NCI-H524 (cell line): ENCODE measurements at places on chromosomes 13 and 19.
A peak's percentile ranks its signal among the peaks of the same experiment; 100 is the strongest.

DNA sequence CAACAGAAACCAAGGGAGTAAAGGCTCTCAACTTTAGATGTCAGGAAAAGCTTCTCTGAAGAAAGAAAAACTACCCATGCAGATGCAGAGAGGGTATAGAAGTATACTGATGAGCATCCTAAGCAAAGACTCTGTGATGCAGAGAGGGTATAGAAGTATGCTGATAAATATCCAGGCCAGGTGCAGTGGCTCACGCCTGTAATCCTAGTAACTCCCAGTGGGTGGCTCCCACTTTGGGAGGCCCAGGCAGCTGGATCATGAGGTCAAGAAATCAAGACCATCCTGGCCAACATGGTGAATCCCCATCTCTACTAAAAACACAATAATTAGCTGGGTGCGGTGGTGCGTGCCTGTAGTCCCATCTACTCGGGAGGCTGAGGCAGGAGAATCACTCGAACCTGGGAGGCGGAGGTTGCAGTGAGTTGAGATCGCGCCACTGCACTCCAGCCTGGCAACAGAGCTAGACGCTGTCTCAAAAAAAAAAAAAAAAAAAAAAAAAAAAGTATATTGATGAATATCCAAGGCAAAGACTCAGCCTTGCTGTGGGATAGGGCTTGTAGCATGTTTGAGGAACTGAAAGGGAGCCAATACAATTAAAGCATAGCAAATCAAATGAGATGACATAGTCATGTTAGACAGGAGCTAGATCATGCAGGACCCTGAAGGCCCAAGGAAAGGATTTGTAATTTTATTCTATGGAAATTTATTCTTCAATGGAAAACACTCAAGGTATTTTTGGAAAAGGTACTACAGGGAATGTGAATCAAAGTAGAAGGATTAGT lies 14.9 kb downstream of the UBL3 start:
- DNase-seq: no peak

- no peak for DNase-seq
Observed at GRCh38 chr19:2575734-2576481, 100.0 kb downstream of the GADD45B start.

DNA sequence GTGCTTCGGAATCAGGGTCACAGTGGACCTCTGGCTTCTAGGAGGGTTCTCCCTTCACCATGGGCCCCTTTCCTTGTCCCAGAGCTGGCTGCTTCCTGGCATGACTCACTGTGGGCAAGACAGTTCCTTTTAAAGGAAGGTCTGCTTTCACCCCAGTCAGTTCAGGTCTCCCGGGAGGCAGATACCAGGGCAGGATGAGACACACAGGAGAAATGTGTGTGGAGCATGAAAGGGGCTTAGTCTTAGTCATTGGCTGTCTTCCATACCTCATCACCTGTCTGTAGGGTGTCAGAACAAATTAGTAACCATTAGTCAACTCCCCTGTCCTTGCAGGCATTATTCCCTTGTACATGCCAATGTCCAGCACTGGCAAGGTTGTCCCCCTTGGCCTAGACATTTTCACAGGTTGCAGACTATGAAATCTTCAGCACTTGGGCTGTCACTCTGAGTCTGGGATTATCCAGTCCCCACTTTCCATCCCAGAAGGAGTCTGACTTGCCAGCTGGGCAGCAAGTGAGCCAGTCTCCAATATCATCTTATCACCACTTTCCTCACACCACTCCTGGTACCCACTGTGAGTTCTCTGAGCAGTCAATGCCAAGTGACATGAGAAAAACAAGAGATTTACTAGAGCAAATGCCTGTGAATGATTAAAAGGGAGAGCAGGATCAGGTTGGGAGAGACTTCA lies 76.8 kb upstream of the MEDAG start:
- DNase-seq: peak; percentile 20

DNA sequence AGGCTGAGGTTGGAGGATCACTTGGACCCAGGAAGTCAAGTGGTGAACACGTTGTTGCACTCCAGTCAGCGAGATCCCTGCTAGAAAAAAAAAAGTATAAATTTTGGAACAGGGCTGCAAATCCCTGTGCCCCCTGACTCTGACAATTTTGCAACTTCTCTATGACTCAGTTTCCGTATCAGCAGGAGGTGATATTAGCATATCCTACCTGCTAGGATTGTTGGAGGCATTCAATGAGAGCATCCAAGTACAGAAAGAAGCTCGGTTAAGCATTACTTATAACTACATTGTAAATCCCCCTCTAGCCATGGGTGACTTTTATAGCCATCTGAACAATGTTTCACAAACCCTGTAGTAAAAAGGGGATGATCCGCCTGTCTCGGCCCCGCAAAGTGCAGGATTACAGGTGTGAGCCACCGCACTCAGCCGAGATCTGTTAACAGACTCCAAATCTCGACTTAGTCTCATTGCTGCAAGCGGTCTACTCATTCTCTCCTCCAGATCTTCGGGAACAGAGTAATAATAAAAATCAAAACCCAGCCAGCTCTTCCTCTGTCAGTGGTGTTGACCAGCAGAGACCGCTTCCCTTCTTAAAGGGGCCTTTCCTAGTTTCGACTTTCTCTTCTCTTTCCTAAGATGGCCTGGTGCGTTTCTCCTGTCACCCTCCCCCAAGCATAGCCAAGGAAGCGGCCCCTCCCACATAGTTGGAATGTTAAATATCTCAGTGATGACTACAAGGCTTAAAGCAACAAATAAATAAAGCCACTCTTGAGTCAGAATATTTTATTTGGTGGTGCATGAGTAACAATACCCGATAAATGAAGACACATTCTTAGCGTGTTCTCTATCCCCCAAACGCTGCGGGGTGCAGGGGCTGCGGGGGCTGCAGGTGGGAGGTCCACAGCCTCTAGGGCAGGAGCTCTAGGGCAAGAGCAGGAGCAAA lies 10.3 kb upstream of the BICRA start:
- peak; percentile 22 for DNase-seq

- no peak for DNase-seq
Observed at GRCh38 chr19:58001895-58002369, 688 bp downstream of the ZNF606 start.

- DNase-seq: no peak
Observed at GRCh38 chr13:114062341-114062740, 70.1 kb downstream of the RASA3 start.

GRCh38 chr13:104694397-104694796 lies 1628.2 kb upstream of the SLC10A2 start:
- DNase-seq: no peak

DNA sequence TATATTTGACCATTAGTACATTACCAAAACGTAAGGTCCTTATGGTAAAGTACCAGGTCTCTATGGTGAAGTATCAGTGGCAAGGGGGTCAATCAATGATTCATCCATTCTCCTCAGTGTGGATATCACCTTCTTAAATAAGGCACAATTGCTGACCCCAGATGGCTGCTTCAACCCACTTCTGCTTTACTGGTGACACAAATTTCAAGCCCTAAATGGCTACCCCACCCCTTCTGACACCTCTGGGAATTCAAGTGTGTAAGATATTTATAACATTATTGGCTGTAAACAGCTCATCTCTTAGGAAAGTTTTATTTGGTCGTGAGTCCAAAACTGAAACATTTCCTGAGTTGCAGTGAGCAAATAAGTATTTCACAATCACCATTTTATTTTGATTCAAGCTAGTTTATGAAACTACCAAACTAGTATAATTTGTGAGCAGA lies 7.9 kb upstream of the WBP4 start:
- no peak for DNase-seq
